ENCODE measurements at places on chromosomes 12 and 14.

DNA sequence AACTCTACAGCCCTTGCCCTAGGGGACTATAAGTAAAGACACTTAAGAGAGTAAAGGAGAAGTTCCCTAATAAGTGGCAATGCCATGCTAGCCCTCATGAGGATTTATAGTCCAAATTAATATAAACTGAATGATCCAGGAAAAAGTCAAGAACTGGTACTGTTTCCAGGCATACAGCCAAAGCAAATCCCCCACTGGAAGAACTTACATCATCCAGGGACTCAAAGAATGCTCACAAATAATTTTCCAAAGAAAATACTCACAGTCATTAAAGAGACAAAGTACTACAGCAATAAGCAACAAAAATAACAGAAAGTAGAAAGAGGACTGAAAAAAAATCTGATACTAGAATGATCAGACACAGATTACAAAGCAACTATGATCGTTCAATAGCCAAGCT, 79.7 kb upstream of the RAP1B start:
- no peak for DNase-seq

DNA sequence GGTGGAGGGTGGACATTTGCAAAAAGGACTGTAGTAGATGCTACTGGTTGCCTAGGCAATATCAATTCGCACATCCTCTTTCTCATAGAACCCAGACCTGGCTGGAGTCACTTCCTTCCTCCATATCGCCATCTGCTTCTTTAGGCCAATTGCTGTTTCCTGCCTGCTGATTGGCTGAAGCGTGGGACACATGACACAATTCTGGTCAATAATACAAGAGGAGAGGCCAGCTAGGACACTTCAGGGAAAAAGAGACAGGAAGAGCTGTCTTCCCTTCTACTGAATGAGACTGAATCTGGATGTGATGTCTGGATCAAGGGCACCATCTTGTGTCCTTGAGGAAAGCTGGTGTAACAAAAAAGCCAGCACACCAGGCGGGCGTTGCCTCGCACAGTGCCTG, 53.8 kb downstream of the TRPV4 start:
- peak; percentile 61 for DNase-seq

DNA sequence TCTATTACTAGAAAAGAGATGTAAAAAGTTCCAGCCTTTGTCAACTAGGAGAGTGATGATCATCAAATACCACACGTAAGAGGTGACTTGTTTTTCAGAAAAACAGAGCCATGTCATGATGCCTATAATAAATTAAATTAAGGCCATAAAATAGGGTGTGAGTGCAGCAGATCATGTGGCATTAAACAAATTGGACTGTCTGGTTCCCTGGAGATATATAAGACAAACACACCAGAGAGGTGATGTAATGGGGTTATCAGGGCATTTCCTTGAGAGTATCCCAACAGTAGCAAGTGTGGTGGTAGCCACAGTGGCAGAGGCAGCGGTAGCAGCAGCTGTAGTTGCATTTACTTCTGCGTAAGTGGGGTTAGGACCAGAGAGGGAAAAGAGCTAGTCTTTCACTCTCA, 14.6 kb upstream of the GALNT6 start:
- DNase-seq: peak; percentile 85

DNA sequence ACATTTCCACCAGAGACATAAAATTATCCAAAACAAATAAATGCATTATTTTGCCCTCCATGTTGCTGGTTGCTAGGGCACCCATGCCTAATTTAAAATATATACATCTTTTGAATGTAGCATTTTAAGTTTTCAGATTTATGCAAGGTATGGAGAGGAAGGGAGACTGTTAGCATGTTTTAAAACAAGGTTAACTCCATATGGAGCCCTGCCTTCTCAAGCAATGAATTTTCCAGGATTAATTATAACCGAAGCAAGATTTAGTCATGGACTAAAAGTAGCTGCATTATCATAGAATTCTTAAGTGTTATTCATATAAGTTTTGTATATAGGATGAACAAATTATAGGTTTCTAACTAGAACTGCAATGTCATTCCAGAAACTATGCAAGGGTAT, 37.2 kb downstream of the TRMT5 start:
- DNase-seq: peak; percentile 40

DNA sequence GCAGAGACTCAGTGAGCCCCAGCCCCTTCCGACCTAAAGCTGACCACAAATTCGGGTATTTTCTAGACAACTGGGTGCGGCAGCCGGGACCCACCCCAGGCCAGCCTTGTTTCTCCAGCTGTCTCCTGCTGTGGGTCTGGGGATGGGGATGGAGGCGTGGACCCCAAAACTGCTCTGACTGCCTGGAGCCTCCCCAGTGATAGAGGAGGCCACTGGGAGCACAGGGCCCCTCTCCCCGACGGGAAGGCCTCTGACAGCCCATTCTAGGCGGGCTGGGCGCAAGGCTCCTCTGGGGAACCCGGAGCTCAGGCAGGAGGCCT, 38.2 kb upstream of the TDRD9 start:
- DNase-seq: no peak

- DNase-seq: no peak
Measured at GRCh38 chr12:96187956-96188355, 6.2 kb upstream of the ELK3 start.

- no peak for DNase-seq
Measured at GRCh38 chr12:132049876-132050275, 94.2 kb downstream of the DDX51 start.

DNA sequence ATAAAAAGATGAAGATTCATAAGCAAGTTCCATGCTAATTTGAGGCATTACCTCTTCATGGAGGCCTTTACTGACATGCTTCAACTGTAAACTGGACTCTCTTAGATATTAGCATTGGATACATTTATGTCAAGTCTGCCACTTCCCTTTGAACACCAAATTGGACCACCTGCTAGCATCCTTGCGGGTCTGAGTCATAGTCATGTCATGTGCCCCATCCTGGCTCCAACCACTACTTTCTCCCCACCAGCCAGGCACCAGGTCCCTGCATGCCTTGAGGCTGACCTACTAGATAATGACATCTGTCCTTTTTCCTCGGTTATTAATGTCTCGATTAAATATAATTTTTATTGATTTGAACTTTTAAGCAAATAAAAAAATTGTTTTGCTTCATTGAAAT, 32.9 kb upstream of the EEA1 start:
- DNase-seq: peak; percentile 46

GRCh38 chr14:39991041-39991440, 558.8 kb upstream of the FBXO33 start:
- DNase-seq: peak; percentile 93

DNA sequence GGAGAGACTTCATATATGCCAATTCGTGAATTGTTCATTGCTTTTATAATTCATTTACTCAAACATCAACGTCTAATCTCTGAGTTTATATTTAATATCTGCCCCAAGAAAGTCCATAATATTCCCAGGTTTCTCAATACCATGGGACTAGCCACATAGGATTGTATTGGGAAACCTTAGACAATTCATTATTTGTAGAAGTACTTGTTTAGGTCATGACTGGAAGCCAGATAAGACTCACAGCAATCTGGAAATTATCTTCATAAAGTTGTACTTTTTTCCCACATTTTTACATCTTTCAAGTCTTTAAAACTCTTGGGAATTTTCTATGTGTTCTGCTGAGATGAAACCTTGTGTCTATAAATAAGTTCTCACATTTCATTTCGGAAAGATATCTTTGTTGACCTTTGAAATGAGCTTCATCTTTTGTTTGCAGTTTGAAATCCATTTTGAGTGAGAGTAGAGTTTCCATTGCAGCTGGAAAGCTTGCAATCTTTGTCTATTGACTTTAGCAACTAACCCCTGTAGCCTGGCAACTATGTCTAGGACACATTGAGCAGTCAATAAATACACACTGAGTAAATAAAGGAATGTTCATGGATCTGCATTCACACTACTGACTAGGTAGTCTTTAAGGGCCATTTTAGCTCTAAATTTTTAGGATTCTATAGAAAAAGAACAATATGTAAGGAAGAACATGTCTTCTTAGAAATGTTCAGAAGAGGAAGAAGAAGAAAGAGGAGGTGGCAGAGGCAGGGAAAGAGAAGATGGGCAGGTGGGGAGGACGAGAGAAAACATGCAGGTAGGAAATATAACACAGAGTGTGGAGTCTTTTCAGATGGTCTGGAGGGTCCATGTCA, 154.4 kb downstream of the LRIG3 start:
- DNase-seq: peak; percentile 90

GRCh38 chr12:131617596-131618302, 93.1 kb upstream of the SFSWAP start:
- no peak for DNase-seq

DNA sequence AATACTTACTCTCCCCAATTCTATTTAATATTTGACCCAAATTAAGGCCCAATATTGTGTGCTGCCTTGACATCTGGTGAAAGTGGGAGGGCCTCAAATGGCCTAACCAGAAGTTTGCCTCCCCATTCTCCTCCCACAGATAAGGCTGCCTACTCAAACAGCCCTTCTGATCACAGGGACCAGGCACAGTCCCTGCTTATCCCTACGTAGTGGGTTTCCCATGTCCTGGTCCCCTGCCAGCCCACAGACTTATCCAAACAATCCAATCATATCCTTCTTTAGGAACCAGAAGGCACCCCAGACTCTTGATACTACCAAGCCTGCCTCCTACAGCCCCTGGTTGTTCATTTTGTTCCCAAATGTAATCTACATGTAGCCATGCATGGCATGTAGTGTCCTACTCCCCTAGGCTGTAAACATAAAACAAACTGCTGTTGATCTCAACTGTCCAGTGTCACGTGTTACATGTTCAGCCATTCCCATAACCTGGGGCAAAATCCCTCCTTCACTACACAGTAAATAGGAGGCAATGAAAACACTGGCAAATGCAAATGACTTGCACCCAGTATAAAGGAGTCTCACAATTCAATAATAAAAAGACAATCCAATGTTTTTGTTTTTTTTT, 49.3 kb downstream of the EEA1 start:
- no peak for DNase-seq

GRCh38 chr12:1917172-1918070, 1.0 kb downstream of the CACNA2D4 start:
- DNase-seq: no peak

Measured in NCI-H69 (cell line).